Esophagus mucosa (tissue), 1 donor: ENCODE measurements at places on chromosomes 6 and 20. TPM values are rescaled to one million over a fixed set of nuclear protein-coding genes. Genes with fewer than 3 reads are reported as not detected.

GRCh38 chr6:72826037-72826436 is 204.2 kb downstream of the KCNQ5 start:
- no peak for ATAC-seq

DNA sequence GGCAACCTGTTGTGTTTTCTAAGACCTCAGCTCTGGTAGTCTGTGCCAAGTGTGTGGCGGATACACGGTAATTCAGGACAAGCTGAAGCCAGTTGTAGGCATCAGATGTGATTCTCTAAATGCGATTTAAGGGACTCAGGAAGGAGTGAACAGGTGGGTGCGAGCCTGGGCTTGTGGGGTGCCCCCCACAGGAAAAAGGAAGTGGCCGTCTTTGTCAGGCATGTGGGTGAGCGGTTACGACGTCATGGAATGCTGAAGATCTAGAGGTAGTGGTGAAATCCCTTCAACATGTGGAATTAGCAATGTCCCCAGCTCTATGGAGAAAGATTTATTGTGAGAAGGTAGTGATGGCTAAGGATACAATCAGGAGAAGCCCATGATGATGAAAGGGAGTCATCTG is 95.1 kb upstream of the EXOC2 start:
- ATAC-seq = no peak

DNA sequence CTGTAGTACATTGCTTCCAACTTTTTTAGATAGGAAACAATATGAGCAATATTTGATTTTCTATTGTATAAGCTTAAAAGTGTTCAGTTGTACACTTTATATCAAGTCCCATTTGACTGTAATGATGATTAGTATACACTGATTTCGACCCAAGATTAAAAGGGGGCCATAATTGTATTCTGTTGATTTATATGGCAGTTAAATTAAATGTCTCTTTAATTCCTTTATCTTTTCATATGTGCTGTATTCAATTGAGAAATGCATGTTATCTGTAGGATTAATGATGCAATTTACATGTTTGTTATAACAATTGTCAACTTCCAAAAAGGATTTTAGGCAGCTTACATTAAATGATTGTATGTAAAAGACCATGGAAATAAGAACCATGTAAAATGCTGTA is 317.5 kb downstream of the CDKAL1 start:
- no peak for ATAC-seq

- ATAC-seq = no peak
Observed at GRCh38 chr6:44672086-44672485, 284.6 kb downstream of the CDC5L start.

- ATAC-seq = peak; percentile 64
Observed at GRCh38 chr20:38094373-38094891, 60.9 kb downstream of the RPRD1B start.

GRCh38 chr20:62898093-62898964 is 28.0 kb downstream of the DIDO1 start:
- peak; percentile 11 for ATAC-seq

GRCh38 chr6:31321820-31322219 is 35.2 kb downstream of the HLA-B start:
- ATAC-seq = no peak

GRCh38 chr6:25944688-25945574 is 14.4 kb upstream of the SLC17A2 start:
- ATAC-seq = no peak

DNA sequence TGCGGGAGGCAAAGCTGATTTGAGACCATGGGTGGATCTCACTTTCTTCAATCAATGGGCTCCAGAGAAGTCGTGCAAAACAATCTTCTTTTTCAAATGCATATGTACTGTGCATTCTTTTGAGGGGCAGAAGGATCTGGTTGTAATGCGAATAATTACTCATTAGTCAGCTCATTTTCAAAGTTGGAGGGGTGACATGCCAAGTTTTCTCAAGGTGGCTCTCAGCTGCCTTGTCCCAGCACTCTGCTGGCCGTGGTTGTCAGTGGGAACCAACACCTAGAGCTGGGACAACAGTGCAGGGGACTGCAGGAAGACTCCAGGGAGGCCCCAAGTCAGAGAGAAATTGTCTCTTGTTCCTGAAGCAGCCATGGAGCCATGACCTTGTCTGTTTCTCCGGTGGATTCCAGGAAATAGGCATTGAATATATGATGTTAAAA is 25.3 kb downstream of the MYT1 start:
- no peak for ATAC-seq

DNA sequence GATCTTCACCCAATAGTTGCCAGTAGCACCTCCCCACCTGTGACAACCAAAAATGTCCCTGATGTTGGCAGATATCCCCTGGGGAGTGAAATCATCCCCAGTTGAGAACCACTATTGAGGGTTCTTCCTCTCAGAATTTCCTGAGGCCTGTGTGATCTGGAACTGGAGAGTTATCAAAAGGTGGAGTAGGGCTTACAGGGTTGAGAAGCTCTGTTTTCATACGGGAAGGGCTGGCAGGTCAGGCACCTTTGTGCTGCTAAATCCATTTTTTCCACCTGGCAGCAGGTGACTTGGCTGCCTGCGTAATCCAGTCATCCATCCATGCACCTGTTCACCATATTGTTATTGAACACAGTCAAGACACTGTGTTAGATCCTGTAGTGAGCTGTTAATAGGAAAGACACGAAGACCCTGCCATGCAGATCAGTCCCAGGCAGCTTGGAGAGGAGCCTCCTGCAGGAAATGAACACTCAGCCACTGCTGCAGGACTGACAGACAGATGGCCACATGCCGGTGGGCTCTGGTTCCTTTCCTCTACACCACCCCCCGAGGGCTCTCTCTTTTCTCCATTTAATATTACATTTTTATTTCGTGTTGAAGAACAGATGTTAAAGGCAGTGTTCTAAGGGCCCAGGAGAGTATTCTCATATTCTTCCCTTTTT is 5.4 kb downstream of the DUSP22 start:
- ATAC-seq = no peak

DNA sequence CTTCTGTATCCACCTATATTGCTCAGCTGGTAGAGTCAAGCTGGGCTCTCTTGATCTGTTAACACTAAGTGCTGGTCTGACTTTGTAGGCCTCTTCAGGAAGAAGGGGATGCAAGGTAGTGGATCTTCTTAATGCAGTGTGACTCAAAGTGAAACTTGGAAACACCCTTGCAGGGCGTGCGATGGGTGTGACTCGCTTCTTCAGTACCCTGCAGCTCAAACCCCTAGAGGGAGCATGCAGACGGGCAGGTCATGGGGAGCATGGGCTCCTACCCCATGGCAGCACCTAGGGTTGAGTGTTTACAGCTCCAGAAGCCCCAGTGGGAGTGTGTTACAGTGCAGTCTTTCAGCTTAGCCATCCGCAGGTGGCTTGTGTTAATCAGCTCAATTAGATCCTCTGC is 757 bp upstream of the SAMD3 start:
- peak; percentile 59 for ATAC-seq

- peak; percentile 77 for ATAC-seq
Observed at GRCh38 chr20:50120935-50121693, 8.2 kb upstream of the UBE2V1 start.

GRCh38 chr6:12458558-12458957 is 168.4 kb downstream of the EDN1 start:
- ATAC-seq = no peak

GRCh38 chr6:47355496-47355895 is 45.8 kb upstream of the TNFRSF21 start:
- ATAC-seq = no peak

DNA sequence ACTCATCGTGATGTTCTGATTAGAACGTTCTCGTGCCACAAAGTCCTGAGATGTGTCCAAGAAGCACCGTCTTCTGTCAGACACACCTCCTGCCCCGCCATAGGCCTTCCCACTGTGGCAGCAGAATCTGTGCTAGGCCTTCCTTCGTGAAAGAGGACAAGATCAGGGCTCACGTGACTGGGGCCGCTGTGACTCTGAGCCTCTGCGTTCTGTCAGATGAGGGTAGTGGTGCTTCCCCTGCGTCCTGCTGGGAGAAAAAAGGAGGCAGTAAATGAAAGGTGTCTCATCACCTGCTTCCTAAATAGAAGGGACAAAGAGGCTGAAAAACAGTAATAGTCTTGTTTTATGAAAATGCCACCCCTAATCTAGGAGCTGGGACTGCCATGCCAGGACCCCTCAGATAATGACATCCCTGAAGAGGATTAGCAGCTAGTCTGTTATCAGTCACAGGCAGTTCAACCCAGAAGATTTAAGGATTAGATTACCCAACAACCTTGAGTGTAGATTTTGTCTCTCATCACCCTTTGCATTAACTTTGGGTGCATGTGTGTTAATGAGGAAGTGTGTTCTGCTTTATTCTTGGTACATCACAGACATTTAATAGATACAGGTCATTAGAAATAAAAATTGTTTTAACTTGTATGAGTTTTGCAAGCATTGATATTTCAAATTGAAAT is 4.1 kb downstream of the DNAJC5 start:
- no peak for ATAC-seq

DNA sequence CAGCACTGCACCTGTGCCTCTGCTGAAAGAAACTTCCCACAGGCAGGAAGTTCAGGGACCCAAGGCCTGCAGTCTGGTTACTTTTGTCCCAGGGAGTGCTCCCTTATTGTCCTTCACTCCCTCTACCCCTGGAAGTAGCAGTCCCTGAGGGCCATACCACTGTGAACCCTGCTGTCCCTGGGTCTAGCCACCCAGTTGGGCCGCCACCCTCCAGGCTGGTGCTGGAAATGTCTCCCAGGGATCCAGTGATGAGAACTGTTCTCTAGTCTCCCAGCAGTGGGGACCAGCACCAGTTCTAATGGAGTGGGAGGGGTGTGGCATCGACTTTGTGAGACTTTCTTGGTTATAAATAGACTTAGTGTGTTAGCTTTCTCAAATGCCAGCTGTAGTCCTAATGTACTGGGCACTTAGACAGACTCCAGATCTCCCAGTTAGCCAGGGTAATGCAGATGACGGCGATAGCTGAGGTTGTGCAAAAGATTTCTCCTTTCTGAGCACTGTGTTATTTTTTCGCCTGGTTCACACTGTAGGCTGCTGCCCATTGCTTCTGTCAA is 462.5 kb downstream of the CDH26 start:
- ATAC-seq = no peak

DNA sequence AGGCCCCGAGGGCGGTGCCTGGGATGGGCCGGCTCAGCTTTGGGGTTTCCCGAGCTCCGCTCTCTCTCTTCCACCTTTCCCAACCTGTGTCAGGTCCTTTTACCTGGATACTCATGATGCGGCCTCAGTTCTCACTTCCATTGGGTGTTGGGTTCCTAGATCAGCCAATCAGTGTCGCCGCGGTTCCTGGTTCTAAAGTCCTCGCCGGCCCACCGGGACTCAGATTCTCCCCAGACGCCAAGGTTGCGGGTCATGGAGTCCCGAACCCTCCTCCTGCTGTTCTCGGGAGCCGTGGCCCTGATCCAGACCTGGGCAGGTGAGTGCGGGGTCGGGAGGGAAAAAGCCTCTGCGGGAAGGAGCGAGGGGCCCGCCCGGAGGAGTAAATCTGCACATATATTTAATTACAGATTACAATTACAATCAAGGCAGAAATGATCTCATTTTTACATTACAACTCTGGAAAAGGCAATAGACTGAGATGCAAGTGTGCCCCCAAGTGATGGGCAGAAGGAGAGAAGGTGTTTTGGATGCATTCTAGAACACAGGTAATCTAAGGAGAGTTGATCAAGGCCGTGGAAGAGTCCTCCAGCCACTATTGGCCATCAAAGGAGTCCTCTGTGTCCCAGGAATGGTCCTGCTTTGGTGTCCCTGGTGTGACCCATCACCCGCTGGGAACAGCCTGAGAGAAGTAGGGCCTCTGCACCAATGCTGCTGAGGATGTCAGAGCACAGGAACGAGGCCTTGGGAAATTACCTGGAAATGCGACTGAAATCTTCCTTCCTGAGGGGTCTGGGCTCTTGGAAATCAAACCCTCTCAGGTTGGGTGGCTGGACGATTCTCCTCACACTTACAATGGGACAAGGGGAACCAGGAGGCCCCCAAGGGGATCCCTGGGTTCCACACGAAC is 34.7 kb upstream of the MICB start:
- peak; percentile 97 for ATAC-seq

DNA sequence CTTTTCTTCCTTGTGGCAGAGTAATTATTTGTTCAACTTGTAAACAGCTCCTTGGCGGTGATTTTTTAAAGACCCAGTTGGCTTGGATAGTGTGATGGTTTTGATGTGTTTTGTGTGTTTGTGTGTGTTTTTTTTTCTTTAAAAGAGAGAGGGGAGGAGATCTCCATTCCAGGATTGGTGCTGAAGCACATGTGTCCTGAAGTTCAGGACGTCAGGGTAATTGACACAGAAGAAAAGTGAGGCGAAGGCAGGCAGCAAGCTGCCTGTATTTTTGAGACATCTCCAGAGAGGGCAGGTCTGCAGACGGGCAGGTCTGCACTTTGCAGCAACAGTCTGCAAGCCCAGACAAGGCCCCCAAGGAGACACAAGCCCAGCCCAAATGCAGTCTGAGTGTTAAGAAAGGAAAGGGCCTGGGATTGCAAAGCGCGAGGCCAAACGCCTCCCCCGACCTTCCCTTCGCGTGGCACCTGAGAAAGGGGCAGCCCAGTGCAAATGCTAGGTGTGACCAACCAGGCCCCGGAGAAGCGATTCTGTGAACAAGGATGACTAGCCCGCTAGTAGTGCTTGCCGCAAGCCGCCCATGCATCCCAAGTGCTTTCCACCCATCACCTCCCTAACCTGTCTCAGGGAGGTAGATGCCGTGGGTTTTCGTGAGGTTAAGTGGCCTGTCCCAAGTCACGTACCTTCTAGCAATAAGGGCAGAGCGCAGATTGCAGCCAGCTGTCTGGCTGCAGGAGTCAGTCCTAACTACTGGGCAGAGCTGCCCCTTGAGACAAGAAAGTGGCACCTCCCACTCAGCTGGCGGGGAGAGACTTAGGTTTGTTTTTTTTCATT is 230.5 kb downstream of the ZMYND8 start:
- peak; percentile 89 for ATAC-seq

GRCh38 chr6:8130399-8130798 is 28.1 kb upstream of the EEF1E1 start:
- no peak for ATAC-seq

The SLC13A3 gene
- 0.92 TPM for total RNA-seq

The PNPLA1 gene
- total RNA-seq = 0.20 TPM

The MYL9 gene
- total RNA-seq = 28.8 TPM

The FKBP1C gene
- not detected for total RNA-seq

The HUS1B gene
- 0.40 TPM for total RNA-seq

The PHACTR1 gene
- total RNA-seq = 1.6 TPM

The RAB44 gene
- total RNA-seq = 0.36 TPM

The FAM83C gene
- 39.1 TPM for total RNA-seq

The KIZ gene
- total RNA-seq = 17.7 TPM

The ADGRF1 gene
- total RNA-seq = 32.8 TPM

The ANKRD66 gene
- not detected for total RNA-seq

The LTB gene
- total RNA-seq = 1.1 TPM

The NFATC2 gene
- total RNA-seq = 0.76 TPM

The GSTA5 gene
- not detected for total RNA-seq
